Lower lobe of right lung (tissue), 2 donors: ENCODE measurements at places on chromosomes 6 and 20. TPM values are rescaled to one million over a fixed set of nuclear protein-coding genes. Genes with fewer than 3 reads are reported as not detected.

GRCh38 chr6:143395699-143396098 lies 54.8 kb downstream of the ADAT2 start:
- H3K27me3 ChIP-seq: no peaks in the 10 kb centered on the region
- no peak overlapping the region for H3K27ac ChIP-seq
- H3K4me3 ChIP-seq: no peak overlapping the region
- H3K4me1 ChIP-seq: peaks cover 10% of the 10 kb centered on the region
- H3K36me3 ChIP-seq: no peaks in the 10 kb centered on the region

The OGFR gene
- 69.4 TPM for total RNA-seq

- H3K4me1 ChIP-seq: no peaks in the 10 kb centered on the region
- H3K27me3 ChIP-seq: no peaks in the 10 kb centered on the region
- no peak for DNase-seq
- no peak overlapping the region for H3K4me3 ChIP-seq
- no peak overlapping the region for H3K27ac ChIP-seq
- H3K36me3 ChIP-seq: no peaks in the 10 kb centered on the region
Measured at GRCh38 chr6:5898102-5898501, 108.6 kb downstream of the NRN1 start.

GRCh38 chr6:137496909-137497720 lies 2.9 kb upstream of the OLIG3 start:
- H3K4me1 ChIP-seq: peaks cover 41% of the 10 kb centered on the region
- peaks cover 98% of the 10 kb centered on the region for H3K27me3 ChIP-seq
- H3K36me3 ChIP-seq: no peaks in the 10 kb centered on the region
- no peak overlapping the region for H3K27ac ChIP-seq

The RCAN2 gene
- 9.0 TPM for total RNA-seq

DNA sequence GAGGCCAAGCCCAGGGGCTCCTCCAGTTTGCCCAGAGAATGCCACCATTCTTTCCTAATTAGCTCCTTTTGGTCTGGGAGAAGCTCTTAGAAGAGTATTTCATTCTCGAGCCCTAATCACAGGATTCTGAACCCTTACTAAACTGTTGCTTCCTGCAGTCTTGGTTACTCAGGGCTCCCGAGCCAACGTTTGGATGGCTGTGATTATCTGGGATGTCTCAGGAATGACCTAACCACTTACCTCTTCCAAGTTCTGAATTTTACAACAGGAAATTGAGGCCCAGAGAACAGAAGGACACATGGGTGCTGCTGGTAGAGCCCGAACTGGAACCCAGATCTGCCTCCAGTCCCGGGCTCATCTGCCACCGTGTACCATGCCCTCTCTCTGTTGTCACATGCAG lies 22.2 kb upstream of the PNPLA1 start:
- H3K27ac ChIP-seq: peak overlapping the region; percentile 11
- peaks cover 9% of the 10 kb centered on the region for H3K4me1 ChIP-seq
- H3K36me3 ChIP-seq: no peaks in the 10 kb centered on the region
- H3K27me3 ChIP-seq: no peaks in the 10 kb centered on the region
- H3K4me3 ChIP-seq: no peak overlapping the region
- no peak for DNase-seq

- no peak overlapping the region for H3K27ac ChIP-seq
- no peaks in the 10 kb centered on the region for H3K4me1 ChIP-seq
- H3K27me3 ChIP-seq: no peaks in the 10 kb centered on the region
- DNase-seq: no peak
- H3K4me3 ChIP-seq: no peak overlapping the region
- H3K36me3 ChIP-seq: no peaks in the 10 kb centered on the region
Measured at GRCh38 chr6:55758156-55758937, 117.0 kb downstream of the BMP5 start.

DNA sequence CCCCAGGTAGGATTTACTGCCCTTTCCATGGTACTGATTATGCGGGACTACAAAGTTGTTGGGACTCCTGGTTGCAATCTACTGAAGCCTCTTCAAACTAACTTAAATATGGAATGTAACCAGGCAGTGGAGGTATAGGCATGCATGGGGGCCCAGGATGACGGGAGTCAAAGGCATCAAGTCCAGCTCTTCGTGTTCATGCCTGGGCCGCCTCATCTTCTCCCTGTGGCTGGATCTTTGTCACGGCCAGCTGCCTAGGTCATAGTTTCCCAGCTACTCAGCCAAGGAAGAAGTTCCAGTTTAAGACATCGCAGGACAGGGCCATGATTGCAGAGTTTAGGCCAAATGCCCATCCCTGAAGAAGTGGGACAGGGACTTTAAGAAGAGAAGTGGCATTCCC lies 20.5 kb downstream of the LYRM2 start:
- no peak for DNase-seq
- H3K27ac ChIP-seq: no peak overlapping the region
- H3K36me3 ChIP-seq: peaks cover 9% of the 10 kb centered on the region

DNA sequence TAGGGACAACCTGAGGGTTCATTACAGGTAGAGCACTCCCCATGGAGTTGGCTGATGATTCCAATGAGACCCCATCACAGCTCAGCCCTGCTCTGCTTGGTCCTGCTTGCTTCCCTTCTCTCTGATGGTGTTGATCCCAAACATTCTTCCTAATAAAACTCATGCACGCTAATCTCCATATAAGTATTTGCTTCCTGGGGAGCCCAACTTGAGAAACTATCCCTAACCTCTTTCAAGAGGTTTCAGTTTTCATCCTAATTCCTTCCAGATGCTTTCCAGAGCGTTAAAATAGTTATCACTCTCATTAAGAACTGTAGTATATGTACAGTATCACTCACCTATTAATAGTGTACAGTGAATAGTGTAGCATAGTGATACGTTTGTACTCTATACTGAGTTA lies 68.1 kb downstream of the EPHA7 start:
- H3K4me1 ChIP-seq: no peaks in the 10 kb centered on the region
- no peak overlapping the region for H3K27ac ChIP-seq
- H3K27me3 ChIP-seq: no peaks in the 10 kb centered on the region
- H3K4me3 ChIP-seq: no peak overlapping the region
- no peak for DNase-seq
